Spinal cord (tissue), 10 donors: ENCODE measurements at places on chromosomes 6 and 20. TPM values are rescaled to one million over a fixed set of nuclear protein-coding genes. Genes with fewer than 3 reads are reported as not detected.

DNA sequence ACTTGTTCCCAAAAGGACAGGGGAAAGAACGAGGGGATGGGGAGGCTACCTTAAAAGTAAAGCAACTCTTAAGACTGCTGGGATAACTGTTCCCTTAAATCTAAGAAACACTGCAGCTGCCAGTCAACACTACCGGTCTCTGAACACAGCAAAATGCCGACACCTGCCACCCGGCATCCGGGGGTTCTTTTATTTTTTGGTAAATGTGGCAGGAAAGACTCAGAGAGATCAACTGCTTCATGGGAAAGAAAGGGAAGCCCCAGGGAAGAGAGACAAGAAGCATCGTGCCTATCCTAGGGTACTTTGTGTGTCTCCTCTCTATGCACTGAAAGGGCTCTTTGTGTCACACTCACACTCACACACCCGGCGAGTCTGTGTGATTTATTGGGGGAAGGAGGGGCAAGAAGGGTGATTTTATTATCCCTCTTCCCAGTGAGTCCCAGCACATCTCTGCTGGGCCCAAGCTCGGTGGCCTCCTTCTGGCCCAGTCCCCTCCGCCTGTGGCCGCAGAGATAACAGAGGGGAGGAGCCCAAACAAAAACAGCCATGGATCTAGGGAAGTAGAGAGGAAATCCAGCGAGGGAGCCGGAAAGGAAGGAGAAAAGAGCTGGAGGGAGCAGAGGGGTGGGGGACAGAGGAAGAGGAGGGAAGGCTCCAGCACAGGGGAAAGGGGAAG lies 1.4 kb downstream of the FYN start:
- peak; percentile 73 for DNase-seq

DNA sequence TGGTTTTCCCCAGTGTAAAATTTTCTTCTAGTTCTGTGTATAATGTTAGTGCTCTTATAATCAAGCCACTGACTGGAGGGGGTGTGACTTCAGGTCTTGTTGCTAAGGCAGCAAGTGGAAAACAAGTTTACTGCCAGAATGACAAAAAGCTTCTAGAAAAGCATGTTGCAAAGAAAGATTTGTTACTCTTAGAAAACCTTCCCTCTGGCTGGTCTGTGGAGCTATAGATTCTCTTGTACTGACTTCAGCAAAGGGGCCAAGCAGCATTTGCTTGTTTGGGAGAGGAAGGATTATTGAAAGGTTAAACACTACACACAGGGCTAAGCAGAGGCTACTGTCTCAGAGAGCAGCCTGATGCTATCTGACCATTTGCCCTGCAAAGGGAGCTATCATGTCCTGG lies 288.8 kb downstream of the BTBD9 start:
- peak; percentile 42 for DNase-seq

- DNase-seq: no peak
Measured at GRCh38 chr6:56692523-56693245, 50.0 kb upstream of the DST start.

DNA sequence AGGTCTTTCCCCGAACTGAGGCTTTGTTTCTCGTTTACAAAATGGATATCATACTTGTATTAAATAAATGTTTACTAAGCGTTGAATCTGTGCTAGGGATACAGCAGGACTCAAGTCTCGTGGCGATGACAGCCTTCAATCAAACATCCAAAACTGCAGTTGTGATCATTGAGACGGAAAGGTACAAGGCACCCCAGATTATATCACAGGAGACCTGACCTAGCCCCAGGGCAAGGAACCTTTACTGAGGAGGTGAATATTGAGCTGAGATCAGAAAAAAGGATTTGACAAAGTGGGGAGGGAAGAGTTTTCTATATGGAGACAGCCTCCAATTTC lies 476 bp downstream of the AAR2 start:
- no peak for DNase-seq

DNA sequence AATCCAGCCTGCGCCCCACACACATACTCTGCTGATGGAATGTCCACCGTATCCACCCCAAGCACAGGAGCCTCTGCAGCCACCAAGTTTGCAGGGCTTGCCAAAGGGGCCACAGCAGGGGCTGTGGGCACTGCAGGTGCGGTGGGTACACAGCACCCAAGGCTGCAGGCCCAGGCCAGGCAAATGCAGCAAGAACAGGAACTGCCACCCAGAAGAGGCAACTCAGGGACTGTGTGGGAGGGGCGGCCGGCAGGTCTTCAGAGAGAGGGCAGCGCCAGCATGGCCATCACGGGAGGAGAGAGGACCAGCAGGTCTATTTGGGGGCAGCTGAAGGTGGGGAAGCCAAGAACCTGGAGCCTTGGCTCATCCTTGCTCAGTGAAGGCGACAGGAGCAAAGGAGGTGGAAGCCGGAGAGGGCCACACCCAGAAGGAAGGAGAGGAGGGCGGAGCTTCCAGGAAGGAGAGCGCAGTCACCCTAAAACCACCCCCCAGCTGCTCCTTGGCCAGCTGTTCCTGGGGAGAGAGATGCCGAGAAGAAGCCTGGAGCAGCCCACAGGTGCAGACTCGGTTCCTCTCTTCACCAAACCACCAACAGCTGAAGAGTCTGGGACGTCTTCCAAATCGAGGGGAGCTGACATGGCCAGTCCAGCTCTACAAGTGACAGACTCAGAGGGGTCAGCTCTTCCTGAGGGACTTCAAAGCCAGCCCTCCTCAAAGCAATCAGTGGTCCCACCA lies 265.1 kb upstream of the CDYL start:
- DNase-seq: no peak

DNA sequence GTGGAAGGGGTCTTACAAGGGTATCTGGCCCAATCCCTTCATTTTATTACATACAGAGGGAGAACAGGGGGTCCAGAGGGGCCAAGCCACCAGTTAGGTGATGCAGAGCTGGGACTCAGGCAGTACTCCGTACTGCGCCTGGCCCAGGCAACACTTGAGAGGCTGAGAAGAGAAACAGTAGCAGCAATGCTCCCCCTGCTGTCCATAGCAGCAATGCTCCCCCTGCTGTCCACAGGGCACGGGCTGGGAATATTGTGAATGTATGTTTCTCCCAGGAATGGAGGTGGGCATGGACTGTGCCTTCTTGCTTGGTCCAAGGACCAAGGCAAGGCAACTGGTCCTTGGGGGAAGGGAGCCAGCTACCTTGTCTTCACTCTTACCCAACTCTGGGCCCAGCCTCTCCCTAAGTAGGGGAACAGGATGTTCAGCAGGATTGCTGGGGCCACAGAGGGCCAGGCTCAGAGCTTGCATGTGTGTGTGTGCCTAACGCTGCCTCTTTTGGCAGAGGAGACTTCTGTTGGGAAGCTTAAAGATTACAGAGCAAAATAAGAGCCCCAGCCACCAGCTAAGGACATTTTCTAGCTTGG lies 14.8 kb upstream of the FAM83C start:
- peak; percentile 46 for DNase-seq

Gene FAM217A
- not detected for total RNA-seq

Gene KHDC1L
- not detected for total RNA-seq
